Right renal pelvis (tissue), 4 donors: ENCODE measurements at places on chromosomes 2 and 18.

- no peak for DNase-seq
These were observed 59.9 kb downstream of the DYM start for GRCh38 chr18:49400398-49401072.

GRCh38 chr2:187593697-187594096, 39.5 kb upstream of the TFPI start:
- DNase-seq = no peak

- no peak for DNase-seq
These were observed 51.4 kb downstream of the CMPK2 start for GRCh38 chr2:6814312-6814711.

DNA sequence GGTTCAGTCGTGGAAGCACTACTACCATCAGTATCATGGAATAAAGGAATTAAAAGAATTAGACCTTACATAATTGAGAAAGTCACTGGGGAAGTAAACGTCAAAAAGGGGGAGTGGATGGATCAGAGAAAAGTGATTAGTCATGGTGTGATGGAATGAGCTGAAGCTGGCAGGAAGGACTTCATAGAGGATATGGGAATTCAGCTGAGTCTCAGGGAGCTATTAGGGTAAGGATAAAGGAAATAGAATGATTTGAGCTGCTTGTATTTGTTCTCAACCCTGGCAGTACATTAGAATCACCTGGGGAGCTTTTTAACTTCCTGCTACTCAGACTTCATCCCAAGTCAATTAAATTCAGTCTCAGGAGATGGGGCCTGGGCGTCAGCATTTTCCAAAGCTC, 53.4 kb upstream of the SETBP1 start:
- DNase-seq = no peak

DNA sequence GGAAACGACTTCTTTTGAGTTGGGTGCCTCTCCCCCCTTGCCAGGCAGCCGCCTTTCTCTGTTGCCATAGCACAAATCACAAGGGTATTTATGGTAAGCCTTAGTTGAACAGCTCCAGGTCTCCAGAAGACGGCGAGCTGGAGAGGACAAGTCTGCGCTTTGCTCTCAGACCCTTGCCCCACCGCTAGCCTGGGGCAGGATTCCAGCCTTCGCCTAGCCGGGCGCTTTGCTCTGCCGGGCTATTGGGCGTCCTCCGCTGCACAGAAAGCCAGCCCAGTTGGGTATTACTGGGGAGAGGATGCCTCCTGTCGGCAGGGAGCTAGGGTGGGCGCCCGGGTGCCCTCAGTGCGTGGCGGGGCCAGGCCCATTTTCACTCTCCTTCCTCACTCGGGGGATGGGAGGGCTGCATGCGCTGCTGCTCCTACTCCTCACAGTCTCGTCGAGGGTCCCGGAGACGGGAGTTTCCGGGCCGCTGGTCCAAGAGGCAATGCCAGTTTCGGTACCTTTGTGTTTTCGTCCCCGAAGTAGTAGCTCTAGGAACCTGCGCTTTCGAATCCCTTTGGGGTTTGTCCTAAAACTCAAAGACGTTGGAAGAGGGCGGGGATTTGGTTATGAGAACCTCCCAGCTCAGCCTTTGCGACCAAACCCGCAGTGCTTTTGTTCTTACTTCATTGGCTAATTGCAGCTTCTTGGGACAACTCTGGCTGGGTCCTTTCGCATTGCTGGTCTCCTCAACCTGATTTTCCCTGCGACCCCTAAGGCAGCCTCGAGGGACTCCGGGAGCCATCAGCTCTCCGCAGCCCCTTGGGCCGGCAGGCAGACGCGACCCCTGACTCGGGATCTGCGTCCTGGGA, 3.6 kb upstream of the DLX2 start:
- no peak for DNase-seq

- no peak for DNase-seq
These were observed 46.3 kb downstream of the PSD4 start for GRCh38 chr2:113219889-113220641.

DNA sequence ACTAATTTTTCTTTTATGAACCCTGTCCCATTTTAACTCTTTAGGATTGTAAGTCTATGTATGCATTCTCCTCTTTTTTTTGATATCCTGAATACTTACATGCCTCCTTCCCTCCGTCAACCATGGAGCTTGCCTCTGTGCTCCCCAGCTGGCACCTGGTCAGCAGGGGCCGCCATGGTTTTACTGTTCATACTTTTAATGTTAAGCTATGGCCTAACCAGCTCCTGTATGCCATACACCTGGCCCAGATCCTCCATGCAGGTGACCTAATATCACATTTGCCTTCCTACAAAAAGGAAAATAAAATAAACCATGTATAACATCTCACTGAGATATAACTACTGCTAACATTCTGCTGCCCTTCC, 283.1 kb upstream of the TRIB2 start:
- DNase-seq = no peak

- DNase-seq = no peak
These were observed 190.7 kb upstream of the SMAD7 start for GRCh38 chr18:49141491-49141890.

- DNase-seq = no peak
These were observed 17.7 kb downstream of the MAP2 start for GRCh38 chr2:209441541-209441940.

- no peak for DNase-seq
These were observed 70.1 kb upstream of the NEDD4L start for GRCh38 chr18:57973889-57974288.

DNA sequence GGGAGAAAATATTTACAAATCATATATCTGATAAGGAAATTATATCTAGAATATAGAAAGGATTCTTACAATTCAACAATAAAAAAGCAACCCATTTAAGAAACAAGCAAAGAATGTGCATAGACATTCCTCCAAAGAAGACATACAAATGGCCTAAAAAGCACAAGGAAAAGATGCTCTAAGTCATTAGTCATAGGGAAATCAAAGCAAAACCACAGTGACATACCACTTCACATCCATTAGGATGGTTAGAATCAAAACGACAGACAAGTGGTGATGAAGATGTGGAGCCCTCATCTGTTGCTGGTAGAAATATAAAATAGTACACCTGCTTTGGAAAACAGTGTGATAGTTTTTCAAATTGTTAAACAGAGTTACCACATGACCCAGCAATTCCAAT, 48.2 kb downstream of the MAPRE2 start:
- DNase-seq = no peak

DNA sequence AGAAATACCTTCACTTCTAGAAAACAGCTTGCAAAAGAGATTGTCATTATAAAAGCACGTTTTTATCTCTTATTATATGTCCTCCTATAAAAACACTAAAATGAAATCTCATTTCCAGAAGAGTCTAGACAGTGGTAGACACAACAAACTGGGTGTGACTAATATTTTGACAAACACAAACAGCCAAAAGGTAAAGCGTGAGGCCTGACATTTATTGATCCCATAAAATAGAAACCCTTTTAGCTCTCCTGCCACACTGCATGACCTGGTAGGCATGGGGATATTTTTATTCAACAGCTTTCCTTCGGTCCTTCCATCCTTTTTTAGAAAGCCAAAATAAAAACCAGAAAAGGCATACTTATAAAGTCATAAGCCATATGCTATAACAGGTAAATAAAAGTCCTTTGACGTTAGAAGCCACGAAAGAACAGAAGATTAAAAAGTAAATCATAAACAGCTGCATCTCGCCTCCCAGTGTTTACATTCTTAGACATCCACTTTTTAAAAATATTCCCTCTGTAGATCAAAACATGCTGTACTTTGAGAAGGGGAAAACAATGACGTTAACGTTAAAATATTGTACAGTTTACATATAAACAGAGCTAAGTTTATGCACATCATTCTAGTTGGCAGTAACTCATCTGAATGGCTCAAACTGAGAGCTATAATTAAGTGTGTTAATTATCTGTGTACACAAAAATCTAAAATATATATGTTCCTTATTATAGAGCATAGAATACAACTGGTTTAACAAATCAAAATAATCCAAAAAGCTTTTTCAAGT, 44.6 kb downstream of the IRS1 start:
- DNase-seq = no peak

- no peak for DNase-seq
These were observed 384.2 kb downstream of the DSC3 start for GRCh38 chr18:30658306-30658705.

DNA sequence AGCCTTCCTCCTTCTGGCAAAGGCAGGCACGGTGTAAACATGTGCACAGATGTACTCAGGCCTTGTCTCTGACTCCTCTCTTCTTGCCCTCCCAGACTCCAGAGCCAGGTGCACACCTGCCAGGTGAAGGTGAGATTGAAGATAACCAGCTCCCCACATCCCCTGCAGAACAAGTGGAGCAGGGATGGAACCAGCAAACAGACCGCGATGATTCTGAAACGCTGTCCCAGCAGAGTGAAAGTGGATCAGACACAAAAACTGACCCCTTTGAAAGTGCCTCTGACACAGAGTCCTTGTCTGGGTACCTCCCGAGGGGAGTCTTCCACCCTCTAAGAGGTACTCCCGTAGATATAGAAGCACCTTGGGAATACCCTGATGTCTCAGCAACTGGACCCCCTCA, 77.2 kb downstream of the ARHGEF4 start:
- DNase-seq = no peak

- DNase-seq = no peak
These were observed 720.3 kb downstream of the DPP10 start for GRCh38 chr2:115162494-115163293.

GRCh38 chr2:70142590-70143313, 48.1 kb downstream of the C2orf42 start:
- peak; percentile 99 for DNase-seq

DNA sequence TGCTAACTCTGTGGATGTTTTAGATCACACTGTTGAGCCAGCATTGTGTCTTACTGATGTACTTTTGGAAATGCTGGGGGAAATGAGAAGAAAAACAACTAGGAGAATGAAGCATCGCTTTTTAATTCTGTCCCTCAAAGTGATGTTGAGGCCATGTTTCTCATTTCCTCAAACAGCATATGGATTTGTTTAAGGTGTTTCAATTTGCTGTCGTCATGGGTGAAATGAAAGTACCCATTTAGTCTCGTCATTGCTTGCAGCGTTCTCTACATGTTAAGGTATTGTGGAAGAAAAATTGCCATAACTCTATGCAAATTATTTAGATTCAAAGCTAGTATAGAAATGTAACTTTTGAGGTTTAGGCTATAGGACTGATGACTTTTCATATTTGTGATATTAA, 151.3 kb downstream of the KCTD1 start:
- no peak for DNase-seq

GRCh38 chr2:86254576-86255538, 55.6 kb downstream of the MRPL35 start:
- DNase-seq = no peak

- DNase-seq = no peak
These were observed 120.5 kb downstream of the GULP1 start for GRCh38 chr2:188412190-188412589.

GRCh38 chr2:9205963-9206948, at the start of gene ASAP2:
Gene ASAP2 (plus strand): TSS chr2:9206812. CDS start chr2:9207105, 293 bp downstream.
- DNase-seq = no peak

- DNase-seq = no peak
These were observed 3.7 kb downstream of the MEX3C start for GRCh38 chr18:51193621-51194287.
